Mammary epithelial cell (primary cell): ENCODE measurements at places on chromosomes 11 and 22.

DNA sequence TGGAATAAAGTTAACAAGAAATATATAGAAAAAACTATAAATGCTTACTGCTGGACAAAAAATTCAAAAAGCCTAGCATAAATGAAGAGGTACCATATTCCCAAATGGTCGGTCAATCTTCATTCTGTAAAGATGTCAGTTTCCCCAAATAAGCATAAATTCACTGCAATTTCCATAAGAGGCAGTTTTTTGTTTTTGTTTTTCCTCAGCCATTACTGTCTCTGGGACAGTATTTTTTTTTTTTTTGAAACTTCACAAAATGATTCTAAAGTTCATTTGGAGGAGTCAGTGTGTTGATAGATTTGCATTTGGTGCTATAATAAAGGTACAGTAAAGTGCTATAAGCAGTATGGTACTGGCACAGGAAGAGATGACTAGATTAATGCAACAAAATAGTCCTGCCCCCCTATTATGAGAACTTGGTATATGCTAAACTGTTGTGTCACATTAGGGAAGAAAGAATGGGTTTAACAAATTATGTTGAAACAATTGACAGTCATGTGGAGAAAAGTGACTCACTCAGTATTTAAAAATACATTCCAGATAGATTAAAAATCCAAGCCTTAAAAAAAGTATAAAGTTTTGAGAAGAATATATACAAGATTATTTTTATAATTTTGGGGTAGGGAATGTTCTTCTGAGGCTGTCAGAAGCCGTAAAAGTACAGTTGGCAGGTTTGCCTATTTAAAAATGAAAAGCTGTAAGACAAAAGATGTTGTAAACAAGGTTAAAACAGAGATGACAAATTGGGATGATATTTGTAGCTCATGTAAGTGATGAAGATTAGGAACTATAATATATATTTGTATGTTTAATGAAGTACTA lies 2.6 kb upstream of the FTH1 start:
- DNase-seq: peak; percentile 93

DNA sequence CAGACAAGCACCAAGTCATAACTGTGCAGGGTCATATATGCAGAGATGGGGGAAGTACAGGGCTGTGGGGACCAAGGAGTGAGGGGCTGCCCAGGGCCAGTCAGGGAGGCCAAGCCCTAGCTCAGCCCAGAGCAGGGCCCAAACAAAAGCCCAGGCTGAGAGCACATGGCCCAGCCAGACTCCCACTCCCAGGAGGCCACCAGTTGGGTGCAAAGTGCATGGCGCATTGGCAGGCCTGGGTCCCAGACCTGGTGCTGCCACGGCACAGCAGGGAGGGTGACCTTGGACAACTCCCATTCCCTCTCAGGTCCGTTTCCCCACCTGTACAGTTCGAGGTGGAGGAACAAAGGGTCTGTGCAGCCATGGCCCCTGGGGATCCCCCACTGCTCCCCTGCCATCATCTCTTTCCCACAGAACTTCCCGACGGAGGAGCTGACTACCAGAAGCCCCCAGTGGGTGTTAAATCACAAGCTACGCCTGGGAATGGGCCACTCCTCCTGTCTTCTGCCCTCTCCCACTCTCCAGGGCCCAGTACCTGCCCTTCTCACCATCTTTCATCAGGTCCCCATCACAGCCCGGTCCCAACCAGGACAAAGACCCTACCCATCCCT lies 608 bp downstream of the NIPSNAP1 start:
- no peak for DNase-seq

DNA sequence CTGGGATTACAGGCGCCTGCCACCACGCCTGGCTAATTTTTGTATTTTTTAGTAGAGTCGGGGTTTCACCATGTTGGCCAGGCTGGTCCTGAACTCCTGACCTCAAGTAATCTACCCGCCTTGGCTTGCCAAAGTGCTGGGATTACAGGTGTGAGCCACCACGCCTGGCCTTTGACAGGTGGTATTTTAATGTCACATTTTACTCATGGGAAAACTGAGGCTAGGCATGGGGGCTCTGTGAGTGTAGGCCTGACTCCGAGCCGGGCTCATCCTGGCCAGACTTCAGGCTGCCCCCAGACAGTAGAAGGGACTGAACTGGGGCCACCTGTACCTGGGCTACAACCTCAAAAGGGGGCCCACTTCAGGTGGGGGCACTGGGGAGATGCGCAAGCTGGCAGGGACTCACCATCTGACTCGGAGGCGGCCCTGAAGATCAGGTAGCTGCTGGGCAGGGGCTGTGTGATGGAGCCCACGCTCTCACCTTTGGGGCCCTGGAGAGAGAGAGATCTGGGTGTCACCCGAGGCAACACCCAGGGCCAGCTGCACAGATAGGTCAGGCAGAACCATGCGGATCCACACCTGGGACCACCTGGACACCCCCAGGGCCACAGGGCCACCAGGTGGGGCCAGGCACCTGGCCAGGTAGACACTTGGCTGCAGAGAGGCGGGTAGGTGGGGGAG lies 45.8 kb downstream of the OSBPL5 start:
- DNase-seq: no peak

DNA sequence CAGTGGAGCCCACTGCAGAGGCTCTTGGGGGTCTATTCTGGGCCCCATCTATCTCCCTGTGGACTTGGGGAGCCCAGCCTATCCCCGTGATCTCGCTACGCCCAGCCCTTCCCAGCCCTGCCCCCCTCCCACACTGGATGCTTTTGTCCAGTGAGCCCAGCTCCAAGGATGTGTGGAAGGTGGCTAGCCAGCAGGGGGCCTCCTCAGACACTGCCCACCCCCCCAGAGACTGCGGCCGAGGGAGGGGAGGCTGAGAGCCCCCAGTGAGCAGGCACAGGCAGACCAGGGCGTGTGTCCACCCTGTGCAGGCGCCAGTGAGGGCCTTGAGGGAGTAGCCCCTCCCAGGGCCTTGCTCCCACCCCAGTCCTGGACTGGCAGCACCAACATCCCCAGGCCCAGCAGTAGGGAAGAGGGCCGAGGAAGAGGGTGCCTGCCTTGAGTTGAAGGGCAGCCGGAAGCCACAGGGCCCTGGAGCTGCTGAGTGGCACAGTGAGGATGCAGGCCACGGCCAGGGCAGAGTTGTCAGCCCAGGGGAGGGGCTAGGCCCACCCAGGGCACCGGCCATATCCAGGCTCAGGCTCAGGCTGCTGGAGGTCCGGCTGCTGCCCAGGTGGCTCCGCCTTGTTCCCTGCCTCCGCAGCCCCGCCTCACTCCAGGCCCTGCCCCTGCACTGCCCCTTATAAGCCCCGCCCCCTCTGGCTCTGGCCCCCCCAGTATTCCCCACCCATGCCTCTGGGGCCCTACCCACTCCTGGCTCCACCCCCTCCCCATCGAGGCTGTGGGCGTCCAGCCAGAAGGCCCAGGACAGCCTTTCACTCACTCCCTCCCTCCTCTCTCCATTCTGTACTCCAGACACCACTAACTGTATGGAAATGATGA lies 28.0 kb downstream of the MOB2 start:
- no peak for DNase-seq

- DNase-seq: no peak
Observed at GRCh38 chr11:6544921-6545850, 48.1 kb downstream of the DNHD1 start.

DNA sequence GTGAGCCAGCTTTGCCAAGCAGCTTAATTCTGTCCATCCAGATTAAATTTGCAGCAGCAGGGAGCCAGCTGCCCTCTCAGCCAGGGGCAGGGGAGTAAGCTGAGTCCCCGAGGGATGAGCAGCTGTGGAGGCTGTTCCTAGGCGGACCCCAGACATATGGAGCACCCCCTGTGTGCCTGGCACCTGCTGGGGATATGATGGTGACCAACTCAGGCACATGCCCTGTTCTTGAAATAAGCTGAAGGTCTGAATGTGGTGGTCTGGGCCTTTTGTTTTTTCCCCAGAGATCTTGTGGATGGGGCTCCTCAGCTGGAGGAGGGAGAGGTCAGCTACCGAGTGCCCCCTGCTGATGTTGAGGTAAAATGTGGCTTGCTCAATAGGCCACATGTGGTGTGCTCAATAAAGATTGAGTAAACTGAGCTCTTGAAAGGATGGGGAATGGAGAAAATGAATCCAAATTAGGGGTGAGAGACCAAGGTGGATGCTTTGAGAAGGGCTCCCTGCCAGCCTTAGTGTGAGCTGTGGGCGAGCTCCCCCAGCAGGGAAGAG lies 103.3 kb upstream of the NNMT start:
- no peak for DNase-seq

- no peak for DNase-seq
Observed at GRCh38 chr11:27281276-27281675, 81.7 kb downstream of the CCDC34 start.

- no peak for DNase-seq
Observed at GRCh38 chr22:23837911-23838680, 710 bp downstream of the DERL3 start.

GRCh38 chr22:30636226-30637077 lies 871 bp downstream of the SLC35E4 start:
- peak; percentile 47 for DNase-seq

- no peak for DNase-seq
Observed at GRCh38 chr11:11218629-11218986, 134.4 kb downstream of the CSNK2A3 start.

DNA sequence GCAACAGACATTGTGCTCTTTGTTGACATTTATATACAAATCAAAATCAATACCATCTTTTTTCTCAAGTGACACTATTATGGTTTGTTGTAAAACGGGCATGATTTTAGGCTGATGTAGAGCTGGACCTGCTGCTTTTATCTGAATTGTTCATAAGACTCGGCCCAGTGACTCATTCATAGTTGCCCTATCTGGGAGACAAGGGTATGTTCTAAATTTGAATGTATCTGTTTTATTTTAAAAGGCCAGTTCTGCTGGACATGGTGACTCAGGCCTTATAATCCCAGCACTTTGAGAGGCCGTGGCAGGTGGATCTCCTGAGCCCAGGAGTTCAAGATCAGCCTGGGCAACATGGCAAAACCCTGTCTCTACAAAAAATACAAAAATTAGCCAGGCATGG lies 39.3 kb downstream of the CEP295 start:
- no peak for DNase-seq

DNA sequence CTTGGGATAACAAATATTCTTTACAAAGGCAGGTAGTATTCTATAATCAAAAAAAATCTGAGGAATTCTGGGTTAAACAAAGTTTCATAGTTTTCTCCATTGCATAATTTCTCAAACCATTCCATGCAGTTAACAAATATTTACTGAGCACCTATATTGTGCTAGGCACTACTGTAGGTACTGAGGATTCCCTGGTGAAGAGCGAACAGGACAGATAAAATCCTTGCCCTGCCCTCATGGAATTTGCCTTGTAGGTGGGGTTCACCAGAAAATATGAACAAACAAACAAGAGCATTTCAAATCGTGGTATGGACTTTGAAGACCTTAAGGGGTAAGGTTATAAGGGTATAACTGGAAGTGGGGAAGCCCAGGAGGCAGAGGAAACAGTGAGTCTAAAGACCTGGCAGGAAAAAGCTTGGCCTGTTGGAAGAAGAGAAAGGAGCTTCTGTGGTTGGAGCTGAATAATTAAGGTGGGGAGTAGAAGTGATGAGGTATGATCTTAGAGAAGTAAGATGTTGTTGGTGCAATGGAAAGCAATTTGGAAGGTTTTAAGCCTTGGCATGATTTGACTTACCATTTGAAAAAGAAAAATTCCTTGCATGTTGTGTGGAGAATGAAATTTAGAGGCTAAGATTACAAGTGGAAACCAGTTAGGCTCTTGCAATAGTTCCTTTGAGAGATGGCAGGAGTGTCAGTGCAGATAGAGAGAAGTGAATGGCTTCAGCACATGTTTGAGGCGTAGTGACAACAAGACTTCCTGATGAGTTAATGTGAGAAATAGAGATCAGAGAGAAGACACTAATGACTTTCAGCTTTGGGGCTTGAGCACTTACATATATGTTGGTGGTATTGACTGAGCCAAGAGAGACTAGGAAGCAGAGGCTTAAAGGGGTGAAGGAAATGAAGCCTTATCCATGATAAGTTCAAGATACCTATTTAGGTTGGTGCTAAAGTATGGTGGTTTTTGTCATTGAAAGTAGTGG lies 55.7 kb upstream of the PICALM start:
- no peak for DNase-seq

DNA sequence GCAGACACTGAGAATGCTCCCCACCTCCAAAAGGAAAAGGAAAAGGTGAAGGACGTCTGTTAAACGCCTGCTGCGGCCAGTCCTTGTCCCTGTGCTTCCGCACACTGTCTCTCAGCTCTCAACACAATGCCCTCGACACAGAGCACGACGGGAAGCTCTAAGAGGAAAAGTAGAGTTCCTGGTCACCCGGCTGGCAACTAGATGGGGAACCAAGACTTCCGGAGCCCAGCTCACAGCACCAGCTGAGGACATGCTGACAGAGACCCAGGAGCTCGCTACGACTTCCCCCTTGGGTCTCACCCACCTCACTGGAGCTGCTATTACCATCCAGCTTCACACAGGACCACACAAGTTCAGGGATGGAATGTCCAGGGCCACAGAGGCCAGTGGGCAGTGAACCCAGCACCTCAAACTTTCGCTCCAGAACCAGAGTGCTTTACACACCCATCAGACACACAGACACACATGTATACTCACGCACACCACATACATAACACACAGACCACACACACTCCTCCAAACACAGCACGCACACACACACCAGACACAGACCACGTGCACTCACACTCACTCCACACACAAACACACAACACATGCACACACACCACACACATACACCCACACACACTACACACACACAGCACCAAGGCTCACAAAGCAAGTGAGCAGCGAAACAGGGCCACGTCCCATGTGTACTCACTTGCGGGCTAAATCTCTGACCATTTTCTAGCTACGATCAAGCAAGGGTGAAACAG lies 9.6 kb downstream of the SULT4A1 start:
- no peak for DNase-seq

GRCh38 chr11:78931891-78932290 lies 357.2 kb upstream of the NARS2 start:
- no peak for DNase-seq

DNA sequence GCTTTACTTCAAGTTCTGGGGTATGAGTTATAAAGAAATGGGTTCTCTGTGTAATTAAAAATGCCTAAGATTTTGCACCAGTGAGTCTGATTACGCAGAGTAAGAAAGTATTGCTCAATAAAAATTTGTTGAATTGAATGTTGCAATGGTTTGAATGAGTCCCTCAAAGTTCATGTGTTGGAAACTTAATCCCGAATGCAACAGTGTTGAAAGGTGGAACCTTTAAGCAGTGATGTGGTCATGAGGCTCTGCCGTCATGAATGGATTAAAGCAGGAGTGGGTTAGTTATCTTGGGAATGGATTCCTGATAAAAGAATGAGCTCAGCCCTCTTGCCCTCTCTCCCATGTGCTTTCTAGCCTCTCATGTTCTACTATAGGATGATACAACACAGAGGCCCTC lies 52.6 kb upstream of the SESN3 start:
- DNase-seq: no peak
